Gastrocnemius medialis (tissue), 4 donors: ENCODE measurements at places on chromosomes 11 and 22. TPM values are rescaled to one million over a fixed set of nuclear protein-coding genes. Genes with fewer than 3 reads are reported as not detected.

APOC3 gene
- total RNA-seq: 45.7 TPM

DTX4 gene
- total RNA-seq: 0.15 TPM

SLC35F2 gene
- total RNA-seq: 2.1 TPM

MUC2 gene
- total RNA-seq: 0.90 TPM

OR52H1 gene
- not detected for total RNA-seq

TMEM80 gene
- total RNA-seq: 18.1 TPM

TMPRSS4 gene
- total RNA-seq: not detected

ZNF143 gene
- 33.3 TPM for total RNA-seq

SPTBN2 gene
- 1.5 TPM for total RNA-seq

GRCh38 chr22:20511578-20512229 lies 4.3 kb downstream of the MED15 start:
- no peak overlapping the region for H3K4me3 ChIP-seq
- H3K4me1 ChIP-seq: peaks cover 54% of the 10 kb centered on the region
- H3K27me3 ChIP-seq: no peaks in the 10 kb centered on the region
- peak overlapping the region; percentile 98 for H3K27ac ChIP-seq
- no peaks in the 10 kb centered on the region for H3K36me3 ChIP-seq
- no peak for DNase-seq

- peak; percentile 49 for DNase-seq
- no peaks in the 10 kb centered on the region for H3K27me3 ChIP-seq
- H3K4me3 ChIP-seq: no peak overlapping the region
- peak overlapping the region; percentile 77 for H3K27ac ChIP-seq
- H3K4me1 ChIP-seq: peaks cover 35% of the 10 kb centered on the region
These were observed 51.9 kb downstream of the SLC1A2 start for GRCh38 chr11:35367491-35367890.

GRCh38 chr22:20509344-20510047 lies 2.1 kb downstream of the MED15 start:
- H3K36me3 ChIP-seq: no peaks in the 10 kb centered on the region
- peak; percentile 53 for DNase-seq

GRCh38 chr11:45332276-45332934 lies 46.3 kb upstream of the SYT13 start:
- no peaks in the 10 kb centered on the region for H3K36me3 ChIP-seq
- H3K4me3 ChIP-seq: peak overlapping the region; percentile 9
- no peak for DNase-seq

- H3K27me3 ChIP-seq: peaks cover 76% of the 10 kb centered on the region
- no peak overlapping the region for H3K27ac ChIP-seq
- peaks cover 21% of the 10 kb centered on the region for H3K4me1 ChIP-seq
- no peaks in the 10 kb centered on the region for H3K36me3 ChIP-seq
These were observed 745 bp downstream of the NCAM1 start for GRCh38 chr11:112961751-112962578.

- no peak overlapping the region for H3K27ac ChIP-seq
- no peaks in the 10 kb centered on the region for H3K4me1 ChIP-seq
- no peaks in the 10 kb centered on the region for H3K36me3 ChIP-seq
- DNase-seq: no peak
- no peaks in the 10 kb centered on the region for H3K27me3 ChIP-seq
These were observed 23.9 kb downstream of the DKK3 start for GRCh38 chr11:11984563-11984962.

GRCh38 chr11:18700375-18700774 lies 1.8 kb downstream of the TMEM86A start:
- H3K36me3 ChIP-seq: no peaks in the 10 kb centered on the region
- no peaks in the 10 kb centered on the region for H3K27me3 ChIP-seq
- DNase-seq: no peak
- H3K4me3 ChIP-seq: no peak overlapping the region
- peak overlapping the region; percentile 86 for H3K27ac ChIP-seq

DNA sequence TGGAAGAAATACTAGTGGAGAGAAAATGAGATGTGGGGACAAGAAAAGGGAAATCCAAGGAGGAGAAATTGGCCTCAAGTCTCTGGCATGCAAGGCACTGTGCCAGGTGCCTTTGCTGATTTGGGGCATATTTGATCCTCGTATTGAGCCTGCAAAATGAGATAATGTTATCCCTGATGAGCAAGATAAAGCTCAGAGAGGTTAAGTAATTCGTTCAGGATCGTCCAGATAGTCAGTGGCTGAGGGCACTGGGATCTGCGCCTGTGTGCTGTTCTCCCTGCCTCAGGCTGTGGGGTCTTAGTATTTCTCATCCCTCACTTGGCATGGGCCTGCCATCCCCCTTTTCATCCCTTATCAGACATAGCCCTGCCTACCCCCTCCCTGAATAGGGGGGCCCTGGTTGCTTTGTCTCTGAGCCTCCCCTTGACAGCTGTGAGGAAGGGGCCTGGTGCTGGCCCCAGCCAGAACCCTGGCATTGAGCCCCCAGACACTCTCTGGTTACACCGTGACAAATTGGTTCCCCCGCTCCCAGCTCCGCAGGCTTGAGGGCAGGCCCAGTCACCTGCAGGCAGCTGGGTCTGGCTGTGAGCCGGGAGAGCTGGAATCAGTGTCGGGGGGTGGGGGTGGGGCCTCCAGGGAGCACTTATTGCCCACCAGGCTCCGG lies 85.7 kb downstream of the NECTIN1 start:
- no peak overlapping the region for H3K27ac ChIP-seq
- H3K27me3 ChIP-seq: no peaks in the 10 kb centered on the region
- H3K4me1 ChIP-seq: no peaks in the 10 kb centered on the region
- DNase-seq: no peak

GRCh38 chr11:96279018-96279895 lies 63.7 kb downstream of the MAML2 start:
- no peaks in the 10 kb centered on the region for H3K27me3 ChIP-seq
- H3K4me3 ChIP-seq: no peak overlapping the region

DNA sequence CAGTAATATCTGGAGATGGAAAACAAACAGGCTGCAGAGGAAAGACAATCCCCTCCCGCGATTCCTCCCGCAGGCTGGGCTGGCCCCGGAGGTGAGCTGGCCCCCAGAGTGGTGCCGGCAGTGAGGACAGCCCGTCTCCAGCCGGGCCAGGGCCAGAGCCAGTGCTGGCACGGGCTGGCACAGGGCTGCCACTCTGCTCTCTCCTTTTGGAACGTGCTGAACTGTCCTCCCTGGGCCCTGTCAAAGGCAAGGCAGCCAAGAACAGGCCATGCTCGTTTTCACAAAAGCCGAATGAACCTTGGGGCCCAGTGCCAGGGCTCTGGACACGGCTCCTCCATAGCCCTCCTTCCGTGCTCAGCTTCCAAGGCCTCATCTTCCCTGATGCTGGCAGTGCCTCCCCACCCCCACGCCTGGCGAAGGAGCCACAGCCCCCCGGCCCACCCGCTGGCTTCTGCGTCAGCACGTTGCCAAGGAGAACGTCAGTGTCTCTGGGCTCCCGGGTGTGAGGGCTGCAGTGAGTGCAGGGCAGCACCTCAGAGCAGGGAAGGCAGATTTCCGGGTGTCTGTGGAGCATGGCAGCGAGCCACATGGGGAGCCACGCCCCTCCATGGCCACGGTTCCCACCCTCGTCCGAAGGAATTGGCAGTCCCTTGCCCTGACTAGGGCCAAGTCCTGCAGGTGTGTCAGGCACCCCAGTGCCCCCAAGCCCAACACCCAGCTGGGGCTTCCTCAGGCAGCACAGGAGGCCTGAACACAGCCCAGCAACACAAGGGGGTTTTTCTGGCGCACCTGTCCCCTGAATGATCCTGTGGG lies 28.6 kb downstream of the GNAZ start:
- H3K27ac ChIP-seq: peak overlapping the region; percentile 72
- H3K36me3 ChIP-seq: no peaks in the 10 kb centered on the region
- peaks cover 15% of the 10 kb centered on the region for H3K4me1 ChIP-seq
- H3K27me3 ChIP-seq: no peaks in the 10 kb centered on the region

DNA sequence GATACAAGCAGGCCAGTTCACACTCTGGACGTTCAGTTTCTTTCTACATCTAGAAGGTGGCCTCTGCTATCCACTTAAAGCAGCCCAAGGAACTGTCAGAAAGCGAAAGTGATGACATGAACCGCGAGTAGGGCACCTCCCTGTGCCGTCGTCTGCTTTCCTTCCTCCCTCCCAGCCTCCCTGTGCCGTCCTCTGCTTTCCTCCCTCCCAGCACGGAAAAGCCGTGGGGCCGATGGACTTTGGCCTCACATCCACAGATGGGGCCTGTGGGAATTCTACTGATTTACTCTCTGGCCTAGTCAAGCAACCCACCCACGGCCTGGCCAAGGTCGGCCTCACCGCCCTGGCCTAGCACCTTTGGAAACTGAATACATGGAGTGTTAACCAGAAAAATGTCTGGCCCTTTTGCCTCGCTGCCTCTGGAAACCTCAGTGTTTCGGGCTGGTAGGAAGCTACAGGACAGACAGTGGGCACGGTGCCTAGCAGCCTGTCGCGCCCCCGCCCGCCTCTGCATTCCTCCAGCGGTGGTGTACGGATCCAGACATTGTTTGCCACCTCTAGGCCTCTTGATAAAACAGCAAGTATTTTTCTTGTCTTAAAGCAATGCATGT lies 14.2 kb downstream of the PEX26 start:
- H3K36me3 ChIP-seq: no peaks in the 10 kb centered on the region
- H3K4me3 ChIP-seq: peak overlapping the region; percentile 50
- peak overlapping the region; percentile 89 for H3K27ac ChIP-seq
- no peaks in the 10 kb centered on the region for H3K27me3 ChIP-seq
- peaks cover 54% of the 10 kb centered on the region for H3K4me1 ChIP-seq
- no peak for DNase-seq

DNA sequence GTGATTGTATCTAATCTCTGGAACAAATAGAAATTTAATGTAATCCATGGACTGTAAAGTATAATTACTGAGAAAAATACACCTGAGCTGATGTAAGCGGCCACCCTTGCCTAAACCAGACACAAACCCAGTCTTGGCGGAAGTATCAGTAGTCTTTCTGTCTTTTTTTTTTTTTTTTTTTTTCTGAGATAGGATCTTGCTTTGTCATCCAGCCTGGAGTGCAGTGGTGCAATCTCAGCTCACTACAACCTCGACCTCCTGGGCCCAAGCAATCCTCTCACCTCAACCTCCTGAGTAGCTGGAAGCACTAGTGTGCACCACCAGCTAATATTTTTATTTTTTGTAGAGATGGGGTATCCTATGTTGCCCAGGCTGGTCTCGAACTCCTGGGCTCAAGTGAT lies 5.5 kb upstream of the CXCR5 start:
- no peaks in the 10 kb centered on the region for H3K36me3 ChIP-seq
- no peak overlapping the region for H3K27ac ChIP-seq
- no peak overlapping the region for H3K4me3 ChIP-seq
- H3K4me1 ChIP-seq: no peaks in the 10 kb centered on the region

GRCh38 chr22:48091656-48092223 lies 1329.3 kb downstream of the TBC1D22A start:
- H3K4me3 ChIP-seq: no peak overlapping the region
- no peaks in the 10 kb centered on the region for H3K27me3 ChIP-seq
- H3K4me1 ChIP-seq: no peaks in the 10 kb centered on the region

GRCh38 chr11:95922536-95923438 lies 1.1 kb downstream of the MTMR2 start:
- H3K27me3 ChIP-seq: no peaks in the 10 kb centered on the region
- H3K36me3 ChIP-seq: no peaks in the 10 kb centered on the region
- peaks cover 23% of the 10 kb centered on the region for H3K4me1 ChIP-seq
- peak overlapping the region; percentile 92 for H3K27ac ChIP-seq
- DNase-seq: no peak
- peak overlapping the region; percentile 97 for H3K4me3 ChIP-seq

GRCh38 chr22:27791159-27791858 lies 10.2 kb downstream of the MN1 start:
- H3K4me3 ChIP-seq: peak overlapping the region; percentile 17
- H3K36me3 ChIP-seq: no peaks in the 10 kb centered on the region
- DNase-seq: no peak
- peak overlapping the region; percentile 90 for H3K27ac ChIP-seq
- peaks cover 87% of the 10 kb centered on the region for H3K4me1 ChIP-seq

DNA sequence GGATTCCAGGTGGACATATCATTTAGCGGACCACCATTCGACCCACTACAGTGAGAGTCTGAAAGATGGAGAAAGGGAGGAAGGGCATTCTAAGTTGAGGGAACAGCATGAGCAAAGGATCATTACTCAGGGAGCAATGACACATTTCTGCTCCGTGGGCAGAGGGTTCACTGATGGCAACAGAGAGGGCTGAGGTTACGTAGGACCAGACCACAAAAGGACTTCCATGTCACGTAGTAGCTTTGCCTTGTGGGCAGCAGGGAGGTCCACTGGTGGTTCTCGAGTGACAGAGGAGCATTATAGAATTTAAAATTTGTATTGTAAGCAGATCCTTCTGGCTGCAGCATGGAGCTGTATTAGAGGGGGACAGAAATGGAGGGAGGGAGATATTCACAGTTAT lies 109.7 kb upstream of the NAV2 start:
- H3K27me3 ChIP-seq: no peaks in the 10 kb centered on the region
- no peak overlapping the region for H3K4me3 ChIP-seq
- no peak for DNase-seq
- no peak overlapping the region for H3K27ac ChIP-seq
- peaks cover 7% of the 10 kb centered on the region for H3K4me1 ChIP-seq

DNA sequence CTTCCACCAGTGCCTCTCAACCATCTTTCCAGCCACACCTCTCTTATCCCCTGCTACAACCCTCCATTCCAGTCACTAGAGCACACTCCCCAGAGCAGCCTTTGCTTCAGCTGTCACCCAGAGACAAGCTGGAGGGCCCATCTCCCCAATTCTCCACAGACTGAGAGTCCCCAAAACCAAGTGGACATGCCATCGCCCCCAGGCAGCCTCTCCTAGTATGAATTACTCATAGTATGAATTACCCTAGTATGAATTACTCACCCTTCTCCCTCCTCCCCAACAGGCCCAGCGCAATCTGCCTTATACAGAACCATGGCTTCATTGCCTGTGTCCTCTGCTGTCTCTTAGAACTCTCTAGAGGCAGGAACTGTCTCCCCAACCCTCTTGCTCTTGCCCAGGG lies 24.8 kb downstream of the MYH9 start:
- no peaks in the 10 kb centered on the region for H3K36me3 ChIP-seq
- no peak for DNase-seq
- peak overlapping the region; percentile 84 for H3K27ac ChIP-seq
- H3K4me1 ChIP-seq: peaks cover 82% of the 10 kb centered on the region

DNA sequence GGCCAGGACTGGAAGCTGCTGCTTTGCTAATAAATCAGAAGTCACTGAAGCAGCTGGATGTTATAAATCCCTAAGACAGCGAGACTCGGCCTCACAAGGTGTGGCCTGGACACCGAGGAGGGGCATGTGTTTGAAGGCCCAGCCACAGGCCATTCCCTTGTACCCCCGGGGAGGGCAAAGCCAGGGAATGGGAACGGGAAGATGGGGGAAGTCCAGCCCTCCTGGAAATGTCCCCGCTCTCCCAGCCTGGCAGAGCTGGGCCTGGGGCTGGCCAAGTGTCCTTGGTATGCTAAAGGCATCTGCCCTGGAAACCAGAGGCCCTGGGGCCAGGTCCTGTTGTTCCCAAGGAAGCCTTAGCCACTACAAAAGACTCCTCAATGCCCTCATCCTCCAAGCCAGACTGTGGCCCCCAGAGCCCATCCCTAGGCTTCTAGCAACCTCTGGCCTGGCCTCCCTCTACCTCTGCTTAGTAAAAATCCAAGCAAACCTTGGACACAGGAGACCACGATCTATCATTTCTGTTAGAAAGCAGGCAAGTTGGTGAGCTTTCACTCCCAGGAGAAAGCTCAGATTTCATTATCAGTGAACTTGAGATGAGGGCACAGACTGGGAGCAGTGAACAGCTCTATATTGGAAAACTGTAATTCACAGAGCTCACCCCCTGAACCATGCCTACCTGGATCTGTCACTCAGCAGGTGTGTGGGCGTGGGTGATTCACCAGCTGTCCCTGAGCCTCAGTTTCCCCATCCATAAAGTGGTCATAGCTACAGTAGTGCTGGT lies 11.0 kb downstream of the CHST1 start:
- no peaks in the 10 kb centered on the region for H3K36me3 ChIP-seq
- no peak overlapping the region for H3K27ac ChIP-seq
- no peak overlapping the region for H3K4me3 ChIP-seq
- H3K27me3 ChIP-seq: no peaks in the 10 kb centered on the region

GRCh38 chr11:15707971-15708370 lies 593.2 kb downstream of the INSC start:
- peaks cover 23% of the 10 kb centered on the region for H3K4me1 ChIP-seq
- H3K27me3 ChIP-seq: no peaks in the 10 kb centered on the region
- no peaks in the 10 kb centered on the region for H3K36me3 ChIP-seq
- H3K4me3 ChIP-seq: no peak overlapping the region
- peak; percentile 39 for DNase-seq
